ENCODE measurements at places on chromosomes 1 and 21.

DNA sequence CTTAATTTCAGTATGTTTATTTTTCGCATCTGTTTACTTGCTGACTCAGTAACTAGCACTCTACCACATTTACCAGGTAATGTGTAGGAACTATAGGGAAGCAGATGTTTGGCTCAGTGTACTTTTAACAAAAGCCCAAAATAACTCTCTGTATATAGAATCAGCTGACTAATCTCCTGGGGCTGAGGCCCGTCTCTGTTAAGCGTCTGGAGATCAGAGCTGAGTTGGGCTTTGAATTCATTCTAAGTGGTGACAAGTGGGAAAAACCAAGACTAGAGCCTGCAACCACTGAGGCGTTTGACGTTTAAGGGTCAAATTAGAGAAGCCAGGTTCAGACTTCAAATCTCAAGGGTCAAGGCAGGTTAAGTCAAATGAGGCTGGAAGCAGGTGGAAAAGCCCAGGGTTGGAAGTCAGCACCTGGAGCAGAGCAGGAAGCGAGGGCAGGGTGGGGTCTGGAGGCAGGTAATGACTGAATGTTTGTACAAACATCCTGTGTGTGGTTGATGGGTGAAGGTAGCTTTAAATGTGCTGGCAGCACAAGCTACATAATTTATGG lies 56.8 kb upstream of the LYST start:
- no peak for DNase-seq

DNA sequence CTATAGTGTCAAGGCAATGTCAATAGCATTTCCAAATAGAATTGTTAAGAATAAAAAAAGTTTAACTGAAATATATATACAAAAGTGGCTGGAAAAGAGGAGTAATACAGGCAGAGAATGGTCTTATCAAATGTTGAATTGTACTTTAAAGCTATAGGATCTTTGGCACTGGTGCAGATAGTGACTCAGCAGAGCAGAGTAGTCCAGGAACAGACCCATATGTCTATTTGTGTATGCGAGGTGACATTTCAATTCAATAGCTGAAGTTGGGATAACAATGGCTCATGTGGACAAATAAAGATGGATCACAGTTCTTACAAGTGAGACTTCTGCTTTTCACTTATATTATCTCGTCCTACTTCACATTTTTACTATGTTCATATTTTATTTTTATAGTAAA lies 543.0 kb upstream of the B3GALT2 start:
- no peak for DNase-seq

- no peak for DNase-seq
Measured at GRCh38 chr1:25193229-25193628, 39.1 kb downstream of the SYF2 start.

DNA sequence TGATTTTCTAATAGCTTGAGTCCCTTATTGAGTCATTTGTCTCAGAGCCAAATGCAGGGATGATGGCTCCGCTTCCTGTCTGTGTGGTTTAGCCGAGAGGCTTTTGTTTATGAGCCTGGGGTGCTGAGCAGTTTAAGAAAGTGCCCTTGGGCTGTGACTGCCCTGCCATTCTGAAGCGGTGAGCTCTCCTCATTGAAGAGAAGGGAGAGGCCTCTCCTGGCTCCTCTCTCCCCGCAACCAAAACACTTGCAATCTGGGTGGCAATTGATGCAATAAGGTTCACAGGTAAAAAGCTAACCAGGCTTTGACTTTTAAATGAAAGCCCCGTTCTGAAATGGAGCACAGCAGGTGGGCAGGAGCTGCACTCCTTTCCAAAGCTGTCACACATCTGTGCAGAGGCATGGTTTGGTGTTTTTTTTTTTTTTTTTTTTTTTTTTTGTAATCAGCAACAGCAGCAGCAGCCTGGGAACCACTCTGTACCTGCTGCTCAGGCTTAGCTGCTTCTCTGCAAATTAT lies 403.7 kb downstream of the SIPA1L2 start:
- no peak for DNase-seq

DNA sequence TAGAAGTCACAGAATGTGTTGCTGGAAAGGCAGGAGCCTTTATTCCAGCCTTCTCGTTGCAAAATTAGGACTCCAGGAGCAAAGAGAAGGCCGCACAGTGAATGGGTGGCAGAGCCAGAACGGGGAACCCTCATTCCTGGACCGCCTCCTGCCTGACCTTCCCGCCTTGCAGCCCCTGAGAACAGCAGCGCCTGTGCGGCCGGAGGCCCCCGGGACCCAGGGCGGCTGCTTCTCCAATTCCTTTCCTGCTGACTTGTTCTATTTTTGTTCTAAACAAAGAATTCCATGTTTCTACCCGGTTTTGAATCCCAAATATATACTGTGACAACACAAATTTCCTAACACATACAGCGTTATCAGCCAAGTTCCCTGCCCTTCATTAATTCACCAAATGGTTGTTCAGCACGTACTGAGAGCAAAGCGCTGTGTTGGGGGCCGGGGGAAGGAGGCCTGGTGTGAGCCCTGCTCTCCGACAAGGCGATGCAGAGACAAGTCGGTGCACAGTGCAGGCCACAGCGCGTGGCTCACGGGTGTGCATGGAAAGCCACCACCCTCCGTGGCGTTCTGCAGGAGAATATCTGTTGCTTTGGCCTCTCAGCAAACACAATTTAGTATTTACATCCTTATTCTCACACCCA lies 31.9 kb upstream of the COL6A2 start:
- DNase-seq, result no peak

All from OCI-LY7 (cell line).